Stimulated activated CD8-positive, alpha-beta memory T cell treated with anti-CD3 and anti-CD28 coated beads, Interleukin-15, amount 100 ng/mL, for 24 hours (primary cell): ENCODE measurements at places on chromosomes 2 and 18.

GRCh38 chr2:197216361-197216979 is 94.1 kb downstream of the ANKRD44 start:
- DNase-seq: no peak

DNA sequence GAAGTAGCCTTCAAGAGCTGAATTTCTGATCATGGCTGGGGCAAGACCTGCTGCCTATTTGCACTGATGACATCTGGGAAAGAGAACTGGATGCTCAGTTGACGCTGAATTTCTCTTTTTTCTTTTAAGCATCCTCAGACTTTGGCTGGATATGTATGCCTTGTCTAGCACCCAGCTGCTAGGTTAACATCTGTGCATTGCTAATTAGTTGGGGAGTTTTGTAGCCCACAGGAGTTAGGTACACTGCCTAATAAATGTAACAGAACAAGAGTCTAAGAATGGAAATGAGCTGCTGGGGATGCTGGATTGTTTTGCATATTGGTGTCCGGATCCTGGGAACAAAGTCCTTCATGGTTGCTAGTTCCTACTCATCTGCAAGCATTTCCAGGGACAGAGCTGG is 40.9 kb upstream of the STPG4 start:
- DNase-seq: no peak

- DNase-seq: no peak
Measured at GRCh38 chr2:186641807-186642321, 52.0 kb upstream of the FAM171B start.

- DNase-seq: no peak
Measured at GRCh38 chr2:130951018-130951417, 114.3 kb downstream of the ARHGEF4 start.

- no peak for DNase-seq
Measured at GRCh38 chr2:100803334-100803733, 16.6 kb upstream of the NPAS2 start.

DNA sequence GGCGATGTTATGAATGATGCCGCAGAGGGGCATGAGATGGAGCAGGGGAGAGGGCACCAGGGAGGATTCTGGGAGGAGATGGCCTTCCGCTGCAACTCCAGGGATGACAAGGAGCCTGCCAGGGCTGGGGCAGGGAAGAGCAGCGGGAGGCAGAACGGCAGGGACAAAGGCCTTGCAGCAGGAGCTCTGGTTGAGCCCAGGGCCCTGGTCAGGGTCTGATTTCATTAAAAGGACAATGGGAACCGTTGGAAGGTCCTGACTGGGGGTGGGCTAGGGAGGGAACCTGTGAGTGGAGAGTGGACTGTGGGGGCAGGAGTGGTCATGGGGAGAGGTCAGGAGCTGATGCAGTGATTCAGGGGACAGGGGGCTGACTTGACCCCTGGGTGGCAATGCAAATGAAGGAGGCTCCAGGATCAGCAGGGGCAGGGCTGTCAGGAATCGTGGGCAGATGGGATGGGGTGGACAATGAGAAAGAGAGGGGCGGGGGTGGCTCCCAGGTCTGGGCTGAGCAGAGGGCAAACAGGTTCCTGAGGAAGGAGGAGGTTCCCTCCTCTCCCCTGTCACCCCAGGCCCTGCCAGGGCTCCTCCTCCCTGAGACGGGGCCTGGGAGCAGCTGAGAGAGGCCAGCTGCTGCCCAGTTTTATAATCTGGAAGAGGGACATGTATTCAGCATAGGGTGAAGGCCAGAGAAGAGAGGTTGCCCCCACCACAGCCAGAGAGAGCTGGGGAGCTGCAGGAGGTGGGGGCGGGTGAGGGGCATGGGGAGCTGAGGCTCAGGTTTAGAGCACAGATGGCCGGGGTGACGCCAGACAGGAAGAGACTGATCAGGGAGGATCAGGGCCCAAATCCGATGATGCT is 7.3 kb upstream of the DUSP2 start:
- no peak for DNase-seq

DNA sequence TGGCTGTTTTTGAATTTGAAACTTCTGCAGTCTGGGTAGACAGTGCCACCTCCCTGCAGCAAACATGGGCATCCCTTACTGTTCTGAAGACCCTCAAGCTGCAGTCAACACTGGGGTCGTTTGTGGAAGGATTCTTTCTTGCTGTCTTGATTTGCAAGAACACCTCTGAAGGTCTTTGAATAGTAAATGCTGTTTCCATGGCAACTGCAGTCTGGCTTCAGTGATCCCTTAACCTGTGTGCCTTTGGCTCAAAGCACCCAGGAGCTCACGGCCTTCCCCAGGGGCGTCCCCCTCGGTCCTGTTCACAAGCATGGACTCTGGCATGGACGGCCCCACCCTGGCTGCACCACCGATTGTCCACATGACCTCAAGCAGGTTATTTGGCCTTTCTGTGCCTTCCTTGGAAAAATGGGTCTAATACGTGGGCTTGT is 38.3 kb downstream of the LRRFIP1 start:
- no peak for DNase-seq

DNA sequence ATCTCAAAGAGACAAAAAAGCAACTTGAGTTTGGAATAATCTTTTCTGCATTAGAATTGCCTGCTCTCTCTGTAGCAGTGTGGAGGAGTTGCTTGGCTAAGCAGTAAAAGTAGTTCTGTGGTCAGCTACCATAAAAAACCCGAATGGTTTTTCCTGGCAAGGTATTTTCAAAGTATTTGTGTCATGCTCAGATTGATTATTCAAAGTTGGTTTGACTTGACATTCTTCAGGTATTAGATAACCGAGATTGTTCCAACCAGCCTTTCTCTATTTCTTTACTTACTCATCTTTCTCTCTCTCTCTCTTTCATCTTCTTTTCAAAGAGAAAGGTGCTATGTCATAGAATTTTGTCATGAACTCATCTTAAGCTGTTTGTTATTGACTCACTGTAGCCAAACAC is 404.9 kb downstream of the CPS1 start:
- DNase-seq: no peak

DNA sequence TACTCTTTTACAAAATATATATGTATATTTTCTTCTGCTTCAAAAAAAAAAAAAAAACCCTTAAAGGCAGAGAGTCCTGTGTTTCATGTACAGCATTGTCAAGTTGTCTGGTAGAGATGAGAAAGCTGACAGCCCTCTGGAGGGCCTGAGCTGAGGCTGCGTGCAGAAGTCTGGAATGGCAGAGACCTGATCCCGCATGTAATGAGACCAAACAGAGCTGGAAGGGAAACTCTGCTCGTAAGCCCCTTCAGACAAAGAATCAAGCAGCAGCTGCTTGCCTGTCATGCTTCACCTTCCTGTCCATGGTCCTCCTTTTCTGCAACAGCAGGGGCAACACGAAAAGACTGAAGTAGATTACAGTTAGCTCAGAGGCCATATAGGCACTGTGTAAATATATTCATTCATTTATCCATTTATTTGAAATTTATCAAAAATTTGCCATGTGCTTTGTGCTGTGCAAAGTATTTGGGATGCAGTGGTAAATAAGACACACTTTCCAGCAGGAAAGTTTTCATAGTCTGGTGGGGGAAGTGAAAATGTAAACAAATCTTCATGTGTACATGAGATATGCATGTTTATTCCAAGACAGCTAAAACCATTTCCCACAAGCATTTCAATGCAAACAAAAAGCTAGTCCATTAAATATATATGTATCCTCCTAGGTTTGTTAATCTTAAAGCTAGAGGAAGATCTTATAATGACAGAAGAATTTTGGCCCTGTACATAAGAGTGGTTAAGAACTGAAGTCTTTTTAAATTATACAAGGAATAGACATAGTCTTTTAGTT is 912.7 kb downstream of the CPS1 start:
- DNase-seq: no peak

DNA sequence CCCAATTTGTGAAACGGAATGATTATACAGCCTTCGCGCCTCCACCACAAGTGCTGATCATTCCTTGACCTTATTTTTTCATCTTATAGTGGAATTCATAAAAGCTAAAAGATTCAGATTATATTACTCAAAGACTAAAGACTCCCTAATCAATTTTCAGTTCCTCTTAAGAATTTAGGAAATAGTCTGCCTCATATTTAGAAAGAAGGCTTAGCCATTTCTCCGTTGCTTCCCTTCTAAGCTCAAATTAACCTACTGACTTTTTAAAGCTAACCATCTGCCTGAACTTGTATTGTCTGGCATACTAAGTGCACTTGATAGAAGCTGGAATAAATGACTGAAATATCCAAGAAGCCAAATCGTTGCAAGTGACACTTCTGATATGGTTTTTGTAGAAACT is 44.7 kb downstream of the HNRNPLL start:
- no peak for DNase-seq

GRCh38 chr2:137910641-137911040 is 53.6 kb upstream of the HNMT start:
- no peak for DNase-seq

DNA sequence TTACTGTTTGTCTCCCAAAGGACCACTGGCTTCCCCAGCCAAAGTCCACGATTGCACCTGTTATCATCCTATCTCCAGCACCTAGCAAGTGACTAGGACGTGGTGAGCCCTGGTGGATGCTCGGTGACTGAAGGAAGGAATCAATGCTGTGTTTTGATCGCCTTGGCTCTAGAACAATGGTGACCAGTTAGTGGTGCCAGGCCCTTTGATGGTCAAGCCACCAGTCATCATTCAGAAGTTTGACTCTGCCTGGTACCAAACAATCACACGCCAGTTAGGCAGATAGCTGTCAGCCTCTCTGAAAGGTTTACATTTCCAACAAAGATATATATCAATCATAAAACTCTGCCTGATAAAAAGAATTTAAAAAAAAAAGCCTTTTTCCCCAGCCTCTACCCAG is 244.1 kb downstream of the SH3BP4 start:
- no peak for DNase-seq

GRCh38 chr2:229201521-229201920 is 69.6 kb downstream of the PID1 start:
- DNase-seq: no peak

- DNase-seq: no peak
Measured at GRCh38 chr2:39150102-39150562, 29.3 kb upstream of the SOS1 start.

DNA sequence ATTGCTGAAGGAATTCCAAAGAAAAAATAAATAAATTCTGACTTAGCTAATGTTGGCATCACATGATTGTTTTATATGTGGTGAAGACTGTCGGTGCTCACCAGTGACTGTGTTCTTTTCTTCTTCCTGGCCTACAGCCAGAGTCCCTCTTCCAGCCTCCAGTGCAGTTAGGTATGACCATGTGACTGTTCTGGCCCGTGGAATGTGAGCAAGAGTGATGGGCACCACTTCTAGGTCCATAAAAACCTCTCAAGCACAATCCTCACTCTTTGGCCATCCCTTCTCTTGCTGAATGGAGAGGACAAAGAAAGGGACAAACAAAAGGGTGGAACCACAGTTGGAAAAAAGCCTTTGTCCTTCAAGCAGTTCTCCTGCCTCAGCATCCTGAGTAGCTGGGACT is 39.0 kb upstream of the BMPR2 start:
- no peak for DNase-seq

DNA sequence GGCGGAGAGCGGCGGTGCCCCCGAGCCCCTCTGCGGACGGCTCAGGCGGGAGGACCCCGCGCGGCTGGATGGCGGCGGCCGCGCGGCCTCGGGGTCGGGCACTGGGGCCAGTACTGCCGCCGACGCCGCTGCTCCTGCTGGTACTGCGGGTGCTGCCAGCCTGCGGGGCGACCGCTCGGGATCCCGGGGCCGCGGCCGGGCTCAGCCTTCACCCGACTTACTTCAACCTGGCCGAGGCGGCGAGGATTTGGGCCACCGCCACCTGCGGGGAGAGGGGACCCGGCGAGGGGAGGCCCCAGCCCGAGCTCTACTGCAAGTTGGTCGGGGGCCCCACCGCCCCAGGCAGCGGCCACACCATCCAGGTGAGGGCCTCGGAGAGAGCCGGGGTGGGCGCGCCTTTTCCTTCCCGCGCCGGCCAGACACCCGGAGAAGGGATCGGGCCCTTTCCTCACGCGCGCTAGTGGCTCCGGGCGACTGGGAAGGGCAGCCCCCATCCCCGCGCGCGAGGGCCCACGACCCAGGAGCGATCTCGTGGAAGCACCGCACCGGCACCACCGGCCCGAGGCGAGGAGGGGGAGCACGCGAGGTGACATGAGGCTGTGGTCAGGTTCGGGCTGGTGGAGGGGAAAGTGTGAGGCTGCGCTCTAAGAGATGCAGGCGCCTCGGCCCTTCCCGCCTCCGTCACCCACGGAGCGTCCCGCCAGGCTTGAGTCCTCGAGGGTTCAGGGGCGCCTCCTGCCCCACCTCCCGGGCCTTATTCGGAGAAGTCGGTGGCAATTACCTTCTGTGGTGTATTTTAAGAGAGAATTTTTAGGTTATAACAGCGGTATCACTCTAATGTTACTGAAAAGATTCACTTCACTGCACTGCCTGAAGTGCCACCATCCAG is 607 bp downstream of the LAMA3 start:
- DNase-seq: no peak

DNA sequence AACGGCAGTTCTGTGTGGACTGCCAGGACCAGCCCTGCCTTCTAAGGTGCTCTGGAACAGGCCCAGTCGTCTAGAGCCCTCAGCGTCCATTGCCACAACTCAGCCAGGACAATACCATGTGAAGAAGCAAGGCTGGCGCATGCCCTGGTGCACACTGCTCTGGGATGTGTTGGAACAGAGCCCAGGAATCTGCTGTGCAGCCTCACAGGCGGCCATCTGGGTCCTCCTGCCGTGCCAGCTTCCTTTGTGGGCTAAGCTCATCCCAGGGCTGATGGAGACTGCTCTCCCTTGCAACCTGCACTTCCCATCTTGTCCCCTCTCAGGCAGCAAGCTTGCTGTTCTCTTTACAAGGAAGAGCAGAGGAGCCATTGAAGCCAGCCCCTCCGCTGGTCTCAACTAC is 246.4 kb upstream of the PXDN start:
- DNase-seq: no peak

GRCh38 chr18:62172298-62172697 is 14.6 kb downstream of the PIGN start:
- DNase-seq: no peak

- no peak for DNase-seq
Measured at GRCh38 chr2:216878072-216878471, 18.2 kb upstream of the TNP1 start.

DNA sequence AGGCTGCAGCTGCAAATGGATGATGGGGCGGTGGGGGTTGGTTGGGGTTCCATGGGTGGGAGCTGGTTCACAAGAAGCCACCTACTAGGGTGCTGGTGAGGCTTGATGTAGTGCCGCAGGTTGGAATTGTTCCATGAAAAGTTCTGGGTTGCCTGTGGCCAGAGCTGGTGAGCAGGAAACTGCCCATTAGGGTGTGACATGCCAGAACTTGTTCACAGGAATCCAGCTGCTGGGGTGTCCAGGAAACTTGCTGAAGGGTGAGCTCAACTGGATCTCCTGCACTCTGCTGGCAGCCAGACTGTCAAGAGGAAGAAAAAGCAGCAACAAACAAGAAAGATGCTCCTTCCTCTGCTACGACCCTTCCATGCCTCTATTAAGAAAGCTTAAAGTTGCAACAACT is 48.8 kb downstream of the MAP3K20 start:
- no peak for DNase-seq

- DNase-seq: no peak
Measured at GRCh38 chr2:227407591-227408151, 19.9 kb upstream of the SCYGR1 start.

- no peak for DNase-seq
Measured at GRCh38 chr2:238431-238830, 25.4 kb downstream of the SH3YL1 start.
